ENCODE measurements at places on chromosomes 3 and 15. TPM values are rescaled to one million over a fixed set of nuclear protein-coding genes. Genes with fewer than 3 reads are reported as not detected.

DNA sequence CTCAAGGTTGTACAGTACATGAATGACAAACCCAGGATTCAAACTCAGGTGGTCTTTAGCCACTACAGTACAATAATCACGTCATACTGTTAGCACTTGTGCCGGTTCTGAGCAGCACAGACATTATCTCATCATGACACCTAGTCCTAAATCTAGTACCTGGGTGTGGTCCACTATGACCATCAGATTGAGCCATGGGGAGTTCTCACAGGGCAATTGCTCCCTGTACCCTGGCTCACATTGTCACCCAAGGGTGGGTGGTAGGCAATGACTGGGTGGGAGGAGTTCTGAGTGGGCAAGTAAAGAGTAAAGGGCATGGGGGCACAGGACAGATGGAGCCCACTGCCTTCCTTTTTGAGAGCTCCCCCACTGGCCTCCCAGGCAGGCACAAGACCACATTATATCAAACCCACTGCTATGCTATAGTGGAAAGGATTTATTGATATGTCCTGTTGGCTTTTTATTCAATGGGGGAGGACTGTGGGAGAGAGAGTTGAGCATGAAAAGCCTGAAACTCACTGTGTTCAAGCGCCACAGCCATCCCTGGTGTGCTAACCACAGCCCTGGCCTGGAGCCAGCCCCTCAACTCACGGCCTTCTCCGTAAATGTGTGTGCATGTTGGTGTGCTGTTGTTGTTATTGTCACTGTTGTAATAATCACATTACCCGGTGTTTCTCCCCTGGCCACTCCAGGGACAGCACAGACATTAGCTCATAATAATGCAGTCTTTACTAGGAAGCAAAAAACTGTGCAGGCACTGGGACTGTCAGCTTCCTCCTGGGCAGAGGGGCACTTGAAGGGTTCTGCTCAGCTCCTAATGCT lies 27.3 kb downstream of the ADCY5 start:
- peaks cover 4% of the 10 kb centered on the region for H3K4me1 ChIP-seq
- no peak overlapping the region for H3K27ac ChIP-seq
- no peak overlapping the region for H3K4me3 ChIP-seq
- peaks cover 22% of the 10 kb centered on the region for H3K27me3 ChIP-seq

- no peak overlapping the region for H3K4me3 ChIP-seq
- no peaks in the 10 kb centered on the region for H3K27me3 ChIP-seq
- H3K36me3 ChIP-seq: no peaks in the 10 kb centered on the region
- DNase-seq: no peak
- H3K27ac ChIP-seq: peak overlapping the region; percentile 95
- H3K4me1 ChIP-seq: peaks cover 68% of the 10 kb centered on the region
Measured at GRCh38 chr15:35693286-35693685, 147.3 kb upstream of the DPH6 start.

DNA sequence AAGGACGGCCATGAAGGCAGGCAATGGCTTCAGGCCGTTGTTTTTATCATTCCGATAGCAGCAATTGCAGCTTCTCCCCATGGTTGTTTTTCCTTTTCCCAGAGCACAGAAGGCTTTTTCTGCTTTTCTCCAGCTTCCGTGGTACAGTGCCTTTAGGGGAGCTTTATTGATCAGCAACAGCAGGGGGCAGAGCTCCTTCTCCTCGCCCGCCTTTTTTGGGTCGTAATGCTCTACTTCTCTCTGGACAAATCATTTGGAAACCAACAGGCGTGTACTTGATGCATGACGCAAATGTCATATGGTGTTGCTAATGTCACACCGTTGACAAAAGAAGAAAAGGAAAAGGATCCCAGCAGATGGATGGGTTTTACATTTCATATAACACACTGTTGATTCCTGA lies 79.7 kb upstream of the SNRK start:
- H3K4me3 ChIP-seq: no peak overlapping the region
- peaks cover 11% of the 10 kb centered on the region for H3K27me3 ChIP-seq
- H3K4me1 ChIP-seq: peaks cover 10% of the 10 kb centered on the region
- no peak for DNase-seq
- H3K27ac ChIP-seq: no peak overlapping the region

DNA sequence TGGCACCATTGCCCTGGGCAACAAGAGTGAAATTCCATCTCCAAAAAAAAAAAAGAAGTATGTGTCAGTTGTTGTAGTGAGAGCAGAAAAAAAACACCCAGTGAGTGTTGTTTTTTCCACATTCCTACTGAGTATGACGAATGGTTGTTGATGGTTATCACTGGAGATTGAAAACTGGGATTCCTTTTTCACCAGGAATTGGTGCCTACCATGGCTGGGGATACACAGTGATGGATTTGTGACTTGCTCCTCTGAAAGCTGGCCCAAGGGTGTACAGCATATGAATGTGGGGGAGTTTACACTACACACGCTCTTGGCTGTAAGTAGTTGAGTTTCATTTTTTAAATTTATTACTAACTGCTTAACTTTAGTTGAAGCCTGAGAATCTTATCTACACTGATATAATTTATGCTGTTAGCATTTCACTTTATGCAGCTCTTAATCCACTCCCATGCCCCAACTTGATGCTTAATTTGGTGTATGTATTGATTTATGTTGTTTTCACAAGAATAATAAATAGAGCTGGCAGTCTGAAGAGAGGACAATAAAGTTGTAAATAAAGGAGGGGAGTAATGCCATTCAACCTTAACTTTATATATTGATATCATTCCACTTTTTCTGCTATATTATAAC lies 56.0 kb upstream of the MME start:
- peaks cover 6% of the 10 kb centered on the region for H3K36me3 ChIP-seq
- H3K27ac ChIP-seq: peak overlapping the region; percentile 17
- peaks cover 33% of the 10 kb centered on the region for H3K4me1 ChIP-seq
- H3K27me3 ChIP-seq: peaks cover 42% of the 10 kb centered on the region

- H3K27me3 ChIP-seq: no peaks in the 10 kb centered on the region
- H3K36me3 ChIP-seq: no peaks in the 10 kb centered on the region
- no peak overlapping the region for H3K27ac ChIP-seq
- H3K4me3 ChIP-seq: no peak overlapping the region
Measured at GRCh38 chr3:89690646-89691045, 583.2 kb downstream of the EPHA3 start.

GRCh38 chr3:42829083-42829627 lies 19.9 kb downstream of the ACKR2 start:
- H3K27ac ChIP-seq: no peak overlapping the region
- no peak for DNase-seq
- H3K4me1 ChIP-seq: peaks cover 31% of the 10 kb centered on the region
- H3K4me3 ChIP-seq: no peak overlapping the region
- H3K27me3 ChIP-seq: no peaks in the 10 kb centered on the region
- H3K36me3 ChIP-seq: no peaks in the 10 kb centered on the region

- H3K27me3 ChIP-seq: peaks cover 21% of the 10 kb centered on the region
- no peak overlapping the region for H3K4me3 ChIP-seq
- no peak for DNase-seq
- no peak overlapping the region for H3K27ac ChIP-seq
- H3K36me3 ChIP-seq: no peaks in the 10 kb centered on the region
Measured at GRCh38 chr3:63400246-63400860, 122.2 kb downstream of the SYNPR start.

DNA sequence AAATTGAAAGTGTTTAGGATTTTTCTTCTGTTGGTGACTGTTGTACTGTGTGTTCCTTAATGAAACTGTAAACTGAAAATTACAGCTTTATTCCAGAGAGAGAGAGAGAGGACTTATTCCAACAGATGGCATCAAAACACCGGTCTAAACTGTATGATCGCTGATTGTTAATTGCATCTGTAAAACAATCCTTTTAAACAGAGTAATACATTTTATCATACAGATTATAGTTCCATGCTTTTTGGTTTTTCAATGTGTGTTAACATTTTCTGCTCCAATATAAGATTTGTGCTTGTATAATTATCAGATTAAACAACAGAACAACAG lies 289.7 kb upstream of the DNAJC19 start:
- H3K27ac ChIP-seq: no peak overlapping the region
- H3K36me3 ChIP-seq: no peaks in the 10 kb centered on the region
- H3K4me1 ChIP-seq: no peaks in the 10 kb centered on the region
- no peak overlapping the region for H3K4me3 ChIP-seq
- no peak for DNase-seq

- H3K27me3 ChIP-seq: peaks cover 4% of the 10 kb centered on the region
- H3K4me1 ChIP-seq: no peaks in the 10 kb centered on the region
- no peaks in the 10 kb centered on the region for H3K36me3 ChIP-seq
- H3K4me3 ChIP-seq: no peak overlapping the region
- no peak overlapping the region for H3K27ac ChIP-seq
Measured at GRCh38 chr3:53519065-53519709, 24.8 kb downstream of the CACNA1D start.

DNA sequence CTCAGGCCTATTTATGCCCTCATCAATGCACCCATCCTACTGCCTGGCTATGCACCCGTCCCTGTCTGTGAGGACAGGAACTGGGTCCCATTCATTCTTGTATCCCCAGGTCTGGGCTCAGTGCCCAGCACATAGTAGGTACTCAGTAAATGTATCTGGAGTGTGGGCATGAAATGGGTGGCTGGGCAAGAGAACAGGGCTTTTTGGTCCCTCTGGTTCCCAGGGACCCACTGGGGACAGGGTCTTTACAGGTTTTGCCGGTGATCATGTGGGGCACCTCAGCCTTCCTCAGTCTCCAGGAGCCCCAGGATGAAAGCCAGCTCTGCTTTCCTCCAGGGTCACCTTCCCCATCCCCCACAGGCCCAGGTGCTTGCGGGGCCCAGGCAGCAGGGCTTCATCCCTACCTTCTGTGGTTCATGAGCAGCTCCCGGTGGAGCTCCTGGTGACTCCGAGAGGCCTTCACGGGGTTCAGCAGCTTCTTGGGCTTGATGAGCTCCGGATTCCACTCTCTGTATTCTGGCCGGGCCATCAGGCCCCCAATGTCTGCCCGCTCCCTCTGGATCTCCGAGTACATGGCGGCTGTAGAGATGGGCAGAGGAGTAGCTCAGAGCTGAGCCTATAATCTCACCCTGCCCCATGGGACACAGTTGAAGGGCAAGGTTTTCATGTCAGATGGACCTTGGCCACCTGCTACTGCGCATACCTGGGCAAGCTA lies 7.7 kb downstream of the FAM107A start:
- H3K36me3 ChIP-seq: no peaks in the 10 kb centered on the region
- no peak overlapping the region for H3K27ac ChIP-seq
- DNase-seq: no peak
- no peaks in the 10 kb centered on the region for H3K27me3 ChIP-seq
- no peak overlapping the region for H3K4me3 ChIP-seq

DNA sequence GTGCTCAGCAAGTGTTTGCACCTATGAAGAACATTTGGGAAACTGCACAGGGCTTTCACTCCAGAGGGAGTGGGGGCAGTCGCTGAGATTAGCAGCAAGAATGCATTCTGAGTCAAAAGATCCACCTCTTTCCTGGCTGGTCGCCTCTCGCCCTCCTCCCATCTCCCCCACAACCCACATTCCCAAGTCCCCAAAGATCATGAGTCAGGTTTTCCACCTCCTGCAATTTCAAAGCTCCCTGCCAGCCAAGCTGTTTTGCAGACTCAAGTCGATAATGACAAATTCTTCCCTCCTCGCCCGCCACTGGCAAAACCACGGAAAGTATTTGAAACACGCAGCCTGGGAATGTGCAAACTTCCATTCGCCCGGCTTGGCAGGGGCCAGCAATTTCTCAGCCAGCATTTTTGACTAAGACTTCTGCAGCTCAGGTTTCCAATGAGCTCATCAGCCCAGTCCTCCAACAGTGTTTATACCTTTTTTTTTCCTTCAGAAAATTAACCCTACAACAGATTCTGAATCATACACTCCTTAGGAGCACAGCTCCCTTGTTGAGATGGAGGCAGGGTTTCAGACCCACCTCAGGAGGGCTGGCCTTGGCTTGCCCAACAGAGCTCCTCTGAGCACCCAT lies 181.4 kb downstream of the SMAD6 start:
- H3K27me3 ChIP-seq: no peaks in the 10 kb centered on the region
- H3K36me3 ChIP-seq: peaks cover 15% of the 10 kb centered on the region
- peak; percentile 83 for DNase-seq
- H3K4me1 ChIP-seq: peaks cover 31% of the 10 kb centered on the region

DNA sequence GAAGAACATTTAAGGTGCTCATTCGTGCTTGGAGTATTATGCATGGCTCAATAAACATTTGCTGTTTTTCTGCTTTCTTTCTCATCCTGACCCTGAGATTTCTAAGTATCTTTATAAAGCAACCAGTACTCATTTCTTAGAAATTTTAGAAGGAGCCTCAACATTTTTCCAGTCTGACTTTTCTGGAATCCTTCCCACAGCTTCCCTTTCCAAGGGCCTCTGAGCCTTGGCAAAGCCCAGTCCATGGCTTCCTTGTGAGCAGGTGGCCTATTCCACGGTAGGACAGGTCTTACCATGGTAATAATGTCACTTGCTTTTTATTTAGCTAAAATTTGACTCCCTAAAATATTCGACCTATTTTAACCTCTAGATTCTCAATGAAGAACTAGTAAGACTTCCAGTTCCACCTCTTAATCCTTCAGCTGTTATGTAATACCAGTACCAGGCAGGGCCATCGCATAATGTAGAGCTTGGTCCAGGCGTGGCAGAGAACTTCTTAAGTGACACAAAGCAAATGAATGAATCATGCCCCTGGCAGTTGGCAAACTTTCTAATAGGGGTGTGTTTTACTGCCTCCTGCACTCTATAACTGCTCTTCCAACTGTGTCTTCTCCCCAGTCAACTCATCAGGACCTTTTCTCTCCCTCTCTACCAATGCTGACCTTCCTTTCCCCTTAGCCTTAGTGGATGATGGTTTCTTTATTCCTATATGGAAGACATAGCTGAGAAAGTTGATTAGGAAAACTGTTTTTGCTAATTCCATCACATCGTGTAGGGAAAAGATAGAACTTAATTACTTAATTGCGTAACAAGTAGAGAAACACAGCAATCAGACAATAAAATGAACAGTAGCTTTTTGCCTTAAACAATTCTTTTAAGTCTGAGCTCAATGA lies 894 bp upstream of the TM4SF4 start:
- peak overlapping the region; percentile 75 for H3K27ac ChIP-seq
- H3K36me3 ChIP-seq: no peaks in the 10 kb centered on the region
- no peaks in the 10 kb centered on the region for H3K27me3 ChIP-seq
- no peak for DNase-seq
- H3K4me1 ChIP-seq: peaks cover 45% of the 10 kb centered on the region

GRCh38 chr15:53256457-53256856 lies 466.3 kb upstream of the ONECUT1 start:
- H3K36me3 ChIP-seq: no peaks in the 10 kb centered on the region
- no peak overlapping the region for H3K27ac ChIP-seq
- peaks cover 9% of the 10 kb centered on the region for H3K4me1 ChIP-seq
- DNase-seq: no peak
- no peaks in the 10 kb centered on the region for H3K27me3 ChIP-seq

DNA sequence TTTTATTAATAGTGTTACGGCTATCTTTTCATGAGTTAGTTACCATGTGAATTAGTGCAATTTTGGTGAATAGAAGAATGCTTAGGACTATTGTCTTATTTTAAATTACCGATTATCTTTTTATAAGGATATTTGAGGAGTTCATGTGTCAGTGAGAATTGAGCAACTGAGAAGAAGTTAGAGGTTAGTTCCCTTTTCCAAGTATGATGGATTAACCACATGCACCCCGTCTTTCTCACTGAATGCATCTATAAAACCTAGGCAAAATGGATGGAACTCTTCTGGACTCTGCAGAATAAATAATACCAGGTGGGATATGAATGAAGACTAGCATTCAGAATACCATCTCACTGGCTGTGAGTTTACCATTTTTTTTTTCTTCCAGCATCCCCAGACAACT lies 74.3 kb downstream of the TCF12 start:
- DNase-seq: no peak
- H3K27ac ChIP-seq: no peak overlapping the region
- H3K27me3 ChIP-seq: no peaks in the 10 kb centered on the region
- H3K4me3 ChIP-seq: no peak overlapping the region
- peaks cover 11% of the 10 kb centered on the region for H3K4me1 ChIP-seq
- H3K36me3 ChIP-seq: peaks cover 40% of the 10 kb centered on the region

The BNC1 gene
- total RNA-seq: 54.0 TPM

The HYAL3 gene
- 2.9 TPM for total RNA-seq

The NR2E3 gene
- total RNA-seq: 1.2 TPM

The GPR27 gene
- total RNA-seq: 13.4 TPM

The KBTBD8 gene
- 1.4 TPM for total RNA-seq
